ENCODE measurements at places on chromosomes 6 and 20. TPM values are rescaled to one million over a fixed set of nuclear protein-coding genes. Genes with fewer than 3 reads are reported as not detected.

DNA sequence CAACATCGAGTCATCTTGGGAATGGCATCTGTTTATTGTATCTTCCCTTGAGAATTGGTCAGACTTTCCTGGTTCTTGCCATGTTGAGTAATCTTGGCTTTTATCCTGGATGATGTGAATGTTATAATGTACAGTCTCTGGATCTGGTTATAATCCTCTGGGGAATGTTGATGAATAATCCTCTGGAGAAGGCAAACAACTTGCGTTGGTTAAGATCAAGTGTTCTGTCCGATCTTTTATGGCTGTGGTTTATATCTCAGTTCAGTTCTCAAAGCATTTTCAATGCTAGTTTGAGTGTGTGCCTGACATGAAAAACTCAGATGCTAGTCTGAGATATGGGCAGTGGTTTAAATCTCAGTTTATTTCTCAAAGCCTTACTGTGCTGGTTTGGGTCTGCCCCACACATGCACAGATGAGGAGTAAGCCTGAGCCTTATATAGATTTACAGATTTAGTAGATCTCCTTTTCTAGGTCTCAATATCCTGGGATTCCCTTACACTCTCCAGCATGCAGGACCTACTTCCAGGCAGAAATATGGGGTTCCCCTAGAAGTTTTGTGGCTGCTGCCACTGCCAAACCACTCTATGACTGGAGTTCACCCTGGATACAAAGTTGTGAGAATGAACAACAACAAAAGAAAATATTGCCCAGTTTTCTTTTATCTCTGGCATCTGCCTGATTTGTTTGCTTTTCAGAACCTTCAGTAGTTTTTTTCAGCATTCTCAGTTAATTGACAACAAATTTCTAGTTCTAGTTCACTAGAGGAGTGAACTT, 191.8 kb upstream of the MAN1A1 start:
- H3K4me1 ChIP-seq: no peaks in the 10 kb centered on the region
- peak overlapping the region; percentile 61 for H3K27ac ChIP-seq
- DNase-seq: peak; percentile 24
- no peak overlapping the region for H3K4me3 ChIP-seq

DNA sequence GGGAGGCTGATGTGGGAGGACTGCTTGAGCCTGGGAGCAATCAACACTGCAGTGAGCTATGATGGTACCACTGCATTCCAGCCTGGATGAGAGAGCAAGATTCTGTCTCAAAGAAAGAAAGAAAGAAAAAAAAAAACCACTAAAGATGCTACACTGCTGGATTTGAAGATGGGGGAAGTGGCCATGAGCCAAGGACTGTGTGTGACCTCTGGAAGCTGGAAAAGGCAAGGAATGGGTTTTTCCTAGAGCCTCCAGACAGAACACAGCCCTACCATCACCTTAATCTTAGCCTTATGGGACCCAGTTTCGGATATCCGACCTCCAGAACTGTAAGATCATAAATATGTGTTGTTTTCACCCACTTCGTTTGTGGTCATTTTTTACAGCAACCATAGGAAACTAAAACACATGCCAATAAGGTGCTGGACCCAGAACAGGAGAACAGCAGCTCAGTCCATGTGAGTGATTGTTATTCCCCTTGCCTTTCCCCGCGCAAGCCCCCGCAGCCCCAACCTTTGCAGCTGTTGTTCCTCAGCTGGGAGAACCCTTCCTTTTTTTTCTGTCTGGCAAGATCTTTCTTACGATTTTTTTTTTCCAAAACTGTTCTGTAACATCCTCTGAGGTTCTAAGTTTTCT, 11.1 kb upstream of the VAPB start:
- H3K27ac ChIP-seq: no peak overlapping the region
- H3K36me3 ChIP-seq: no peaks in the 10 kb centered on the region
- no peaks in the 10 kb centered on the region for H3K27me3 ChIP-seq
- peak; percentile 24 for DNase-seq
- H3K4me3 ChIP-seq: no peak overlapping the region

GRCh38 chr20:25274481-25274880, 26.6 kb downstream of the PYGB start:
- DNase-seq: peak; percentile 11
- H3K4me1 ChIP-seq: no peaks in the 10 kb centered on the region
- H3K4me3 ChIP-seq: no peak overlapping the region

DNA sequence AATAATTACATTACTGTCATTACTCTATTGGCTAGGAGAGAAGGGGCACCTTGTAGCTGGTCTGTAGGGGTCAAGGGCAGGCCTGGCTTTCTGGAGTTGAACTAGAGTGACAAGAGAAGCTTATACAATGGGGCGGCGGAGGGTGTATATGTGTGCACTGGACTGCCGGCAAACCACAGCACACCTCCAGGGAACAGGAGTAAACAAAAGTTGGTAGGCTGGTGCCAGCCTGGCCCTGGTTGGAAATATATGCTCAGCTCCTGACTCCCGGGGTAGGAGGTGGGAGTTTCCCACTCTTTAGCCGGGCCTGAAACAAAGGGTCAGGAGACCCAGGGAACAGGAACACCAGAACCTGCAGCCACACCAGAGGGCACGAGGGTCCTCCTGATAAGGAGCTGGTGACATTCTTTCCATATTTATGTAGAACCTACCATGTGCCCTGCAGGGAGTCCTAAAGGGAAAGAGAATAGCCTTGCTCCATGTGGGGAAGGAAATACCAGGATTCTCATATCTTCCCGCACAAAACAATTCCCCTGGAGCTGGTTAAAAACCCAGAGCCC, 5.1 kb downstream of the C6orf132 start:
- no peaks in the 10 kb centered on the region for H3K4me1 ChIP-seq
- DNase-seq: no peak
- no peaks in the 10 kb centered on the region for H3K27me3 ChIP-seq
- H3K27ac ChIP-seq: no peak overlapping the region

GRCh38 chr20:60192326-60192725, 234.1 kb downstream of the CDH26 start:
- no peak for DNase-seq
- H3K4me3 ChIP-seq: no peak overlapping the region
- no peak overlapping the region for H3K27ac ChIP-seq
- no peaks in the 10 kb centered on the region for H3K36me3 ChIP-seq
- H3K4me1 ChIP-seq: no peaks in the 10 kb centered on the region

DNA sequence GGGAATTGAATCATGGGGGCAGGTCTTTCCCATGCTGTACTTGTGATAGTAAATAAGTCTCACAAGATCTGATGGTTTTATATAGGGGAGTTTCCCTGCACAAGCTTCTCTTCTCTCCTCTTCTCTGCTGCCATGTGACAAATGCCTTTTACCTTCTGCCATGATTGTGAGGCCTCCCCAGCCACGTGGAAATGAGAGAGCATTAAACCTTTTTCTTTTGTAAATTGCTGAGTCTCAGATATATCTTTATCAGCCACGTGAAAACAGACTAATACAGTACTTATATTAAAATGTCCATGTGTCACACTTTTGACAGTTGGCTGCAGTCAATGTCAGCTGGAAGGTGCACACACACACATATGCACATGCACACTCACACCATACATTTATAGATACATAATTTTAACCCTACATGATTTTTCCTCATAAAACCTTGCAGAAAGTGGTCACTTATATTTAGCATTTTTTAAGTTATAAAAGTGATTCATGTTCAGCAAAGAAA, 128.9 kb downstream of the OTOR start:
- DNase-seq: no peak
- H3K27me3 ChIP-seq: no peaks in the 10 kb centered on the region

GRCh38 chr6:3418496-3419060, 38.3 kb downstream of the SLC22A23 start:
- H3K27me3 ChIP-seq: no peaks in the 10 kb centered on the region
- no peak for DNase-seq
- no peak overlapping the region for H3K27ac ChIP-seq

- no peaks in the 10 kb centered on the region for H3K36me3 ChIP-seq
- no peaks in the 10 kb centered on the region for H3K27me3 ChIP-seq
- H3K4me1 ChIP-seq: no peaks in the 10 kb centered on the region
- no peak for DNase-seq
Observed at GRCh38 chr6:112360498-112360897, 13.4 kb downstream of the RFPL4B start.

DNA sequence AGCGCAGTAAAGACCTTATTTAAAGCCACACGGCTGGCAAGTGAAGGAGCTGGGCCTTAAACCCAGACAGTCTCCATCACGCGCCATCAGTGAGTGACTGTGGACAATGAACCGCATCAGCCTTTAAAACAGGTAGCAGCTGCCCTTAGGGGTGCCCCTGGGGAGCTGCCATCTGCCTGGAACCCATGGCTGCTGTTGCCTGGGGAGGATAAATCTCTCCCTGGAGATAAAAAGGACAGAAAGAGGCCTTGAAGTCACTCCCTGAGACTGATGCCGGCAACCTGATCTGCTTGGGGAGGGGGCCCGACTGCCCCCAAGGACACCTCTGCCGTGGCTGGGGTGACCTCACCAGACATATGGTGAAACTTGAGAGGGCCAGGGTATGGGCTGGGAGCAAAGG, 73.5 kb downstream of the PREX1 start:
- no peak overlapping the region for H3K27ac ChIP-seq
- H3K4me3 ChIP-seq: no peak overlapping the region
- H3K36me3 ChIP-seq: no peaks in the 10 kb centered on the region
- no peaks in the 10 kb centered on the region for H3K4me1 ChIP-seq
- H3K27me3 ChIP-seq: no peaks in the 10 kb centered on the region

GRCh38 chr6:158290659-158291058, 21.6 kb upstream of the TULP4 start:
- H3K36me3 ChIP-seq: no peaks in the 10 kb centered on the region
- H3K27me3 ChIP-seq: no peaks in the 10 kb centered on the region
- no peak overlapping the region for H3K4me3 ChIP-seq
- DNase-seq: no peak
- no peaks in the 10 kb centered on the region for H3K4me1 ChIP-seq

- no peak overlapping the region for H3K27ac ChIP-seq
- no peak for DNase-seq
- no peaks in the 10 kb centered on the region for H3K36me3 ChIP-seq
- H3K4me3 ChIP-seq: no peak overlapping the region
Observed at GRCh38 chr6:26501482-26501986, 1.4 kb downstream of the BTN1A1 start.

GRCh38 chr6:41092421-41093140, 19.8 kb downstream of the NFYA start:
- no peaks in the 10 kb centered on the region for H3K27me3 ChIP-seq
- no peak overlapping the region for H3K4me3 ChIP-seq
- no peaks in the 10 kb centered on the region for H3K4me1 ChIP-seq
- no peak overlapping the region for H3K27ac ChIP-seq
- H3K36me3 ChIP-seq: no peaks in the 10 kb centered on the region

- H3K4me1 ChIP-seq: no peaks in the 10 kb centered on the region
- no peaks in the 10 kb centered on the region for H3K27me3 ChIP-seq
- H3K36me3 ChIP-seq: no peaks in the 10 kb centered on the region
- no peak overlapping the region for H3K27ac ChIP-seq
- DNase-seq: no peak
- H3K4me3 ChIP-seq: no peak overlapping the region
Observed at GRCh38 chr6:134103006-134103405, 50.6 kb upstream of the SLC2A12 start.

DNA sequence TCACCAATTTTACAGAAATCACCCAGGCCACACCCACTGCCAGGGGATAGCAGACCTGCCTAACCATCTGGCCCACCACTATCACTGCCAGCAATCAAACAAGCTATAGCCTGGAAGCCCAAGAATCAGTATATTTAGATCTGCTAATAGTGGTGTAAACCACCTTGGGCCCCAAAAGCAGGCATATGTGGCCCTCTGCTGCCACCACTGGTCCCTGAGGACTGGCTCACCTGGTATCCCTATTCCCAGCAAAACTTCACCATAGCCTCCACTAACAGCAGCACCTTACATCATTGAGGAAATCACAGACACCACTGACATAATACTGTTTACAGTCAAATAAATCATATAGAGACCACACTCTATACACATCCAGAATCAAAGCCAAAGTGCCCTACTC, 880.4 kb upstream of the MAN1A1 start:
- DNase-seq: no peak
- no peak overlapping the region for H3K27ac ChIP-seq
- H3K27me3 ChIP-seq: no peaks in the 10 kb centered on the region

- H3K4me1 ChIP-seq: peaks cover 5% of the 10 kb centered on the region
- H3K27me3 ChIP-seq: no peaks in the 10 kb centered on the region
- H3K27ac ChIP-seq: peak overlapping the region; percentile 16
Observed at GRCh38 chr6:159988983-159989454, 20.1 kb downstream of the IGF2R start.

GRCh38 chr6:126076992-126077664, 90.8 kb downstream of the TRMT11 start:
- H3K27me3 ChIP-seq: no peaks in the 10 kb centered on the region
- peak overlapping the region; percentile 54 for H3K27ac ChIP-seq
- no peaks in the 10 kb centered on the region for H3K36me3 ChIP-seq

GRCh38 chr6:150072201-150072600, 3.3 kb upstream of the ULBP3 start:
- no peak overlapping the region for H3K27ac ChIP-seq
- no peaks in the 10 kb centered on the region for H3K27me3 ChIP-seq
- H3K4me3 ChIP-seq: no peak overlapping the region
- DNase-seq: no peak

DNA sequence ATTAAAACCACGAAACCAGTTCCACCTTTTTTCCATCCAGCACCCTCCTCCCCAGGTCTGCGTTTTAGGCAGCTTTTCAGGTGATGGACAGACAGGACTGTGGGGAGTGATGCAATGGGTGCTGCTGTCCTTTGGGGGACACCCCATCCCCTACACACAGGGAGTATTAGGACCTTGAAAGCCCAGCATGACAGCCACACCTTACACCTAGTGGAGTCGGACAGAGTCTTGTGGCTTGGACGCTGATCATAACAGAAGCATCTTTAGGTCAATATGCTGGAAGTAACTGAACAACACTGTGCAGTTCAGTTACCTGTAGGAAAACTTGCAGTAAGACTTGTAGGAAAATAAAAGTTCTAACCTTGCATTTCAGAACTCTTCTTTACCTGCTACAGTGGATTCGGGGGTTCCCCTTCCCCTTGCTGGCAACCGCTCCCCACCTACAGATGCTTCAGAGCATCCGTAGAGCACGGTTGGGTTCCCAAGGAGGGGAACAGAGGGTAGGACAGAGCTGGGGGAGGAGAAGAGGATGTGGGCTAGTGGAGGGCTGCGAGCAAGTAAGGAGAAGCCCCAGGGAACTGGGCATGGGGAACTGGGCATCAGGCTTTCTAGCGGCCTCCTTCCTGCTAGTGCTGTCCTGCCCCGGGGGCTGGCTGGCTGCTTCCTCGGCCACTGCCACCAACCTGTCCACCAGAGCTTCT, 31.7 kb downstream of the PLEKHG1 start:
- no peaks in the 10 kb centered on the region for H3K4me1 ChIP-seq
- H3K27me3 ChIP-seq: no peaks in the 10 kb centered on the region
- H3K4me3 ChIP-seq: no peak overlapping the region
- H3K36me3 ChIP-seq: no peaks in the 10 kb centered on the region
- no peak overlapping the region for H3K27ac ChIP-seq

- no peaks in the 10 kb centered on the region for H3K36me3 ChIP-seq
- no peak overlapping the region for H3K27ac ChIP-seq
- no peaks in the 10 kb centered on the region for H3K4me1 ChIP-seq
- no peak for DNase-seq
- no peak overlapping the region for H3K4me3 ChIP-seq
- no peaks in the 10 kb centered on the region for H3K27me3 ChIP-seq
Observed at GRCh38 chr6:102736941-102737368, 1343.4 kb downstream of the GRIK2 start.

The ALDH8A1 gene
- total RNA-seq: not detected

The OR14J1 gene
- not detected for total RNA-seq

The ADTRP gene
- not detected for total RNA-seq

The DEFB132 gene
- total RNA-seq: not detected

The GFRAL gene
- not detected for total RNA-seq

The CHMP4B gene
- 48.0 TPM for total RNA-seq

The MTFR2 gene
- 2.4 TPM for total RNA-seq

The GPX5 gene
- not detected for total RNA-seq

The BRPF3 gene
- 23.2 TPM for total RNA-seq
